ENCODE measurements at places on chromosomes 4 and X.

GRCh38 chr4:91963486-91963885 lies 340.3 kb upstream of the GRID2 start:
- no peak for DNase-seq

GRCh38 chrX:143781103-143781502 lies 60.6 kb upstream of the SPANXN2 start:
- DNase-seq: no peak

- no peak for DNase-seq
Measured at GRCh38 chr4:36024901-36025660, 219.2 kb downstream of the ARAP2 start.

DNA sequence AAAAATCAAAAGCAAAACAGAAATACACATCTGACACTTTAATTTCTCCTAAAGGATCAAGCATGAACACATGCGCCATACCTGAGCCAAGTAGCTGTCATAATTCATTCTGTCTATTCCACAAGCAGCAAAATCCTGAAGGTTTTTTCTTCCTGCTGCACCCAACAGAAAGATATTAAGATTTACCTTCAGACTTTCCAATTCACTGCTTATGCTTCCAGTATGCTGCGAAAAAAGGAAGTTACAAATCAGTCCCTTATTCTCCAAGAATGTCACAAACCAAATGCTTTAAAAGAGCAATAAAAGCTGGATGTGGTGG lies 29.2 kb upstream of the FGFBP2 start:
- DNase-seq: no peak

GRCh38 chr4:124199755-124200154 lies 512.8 kb downstream of the ANKRD50 start:
- DNase-seq: no peak

DNA sequence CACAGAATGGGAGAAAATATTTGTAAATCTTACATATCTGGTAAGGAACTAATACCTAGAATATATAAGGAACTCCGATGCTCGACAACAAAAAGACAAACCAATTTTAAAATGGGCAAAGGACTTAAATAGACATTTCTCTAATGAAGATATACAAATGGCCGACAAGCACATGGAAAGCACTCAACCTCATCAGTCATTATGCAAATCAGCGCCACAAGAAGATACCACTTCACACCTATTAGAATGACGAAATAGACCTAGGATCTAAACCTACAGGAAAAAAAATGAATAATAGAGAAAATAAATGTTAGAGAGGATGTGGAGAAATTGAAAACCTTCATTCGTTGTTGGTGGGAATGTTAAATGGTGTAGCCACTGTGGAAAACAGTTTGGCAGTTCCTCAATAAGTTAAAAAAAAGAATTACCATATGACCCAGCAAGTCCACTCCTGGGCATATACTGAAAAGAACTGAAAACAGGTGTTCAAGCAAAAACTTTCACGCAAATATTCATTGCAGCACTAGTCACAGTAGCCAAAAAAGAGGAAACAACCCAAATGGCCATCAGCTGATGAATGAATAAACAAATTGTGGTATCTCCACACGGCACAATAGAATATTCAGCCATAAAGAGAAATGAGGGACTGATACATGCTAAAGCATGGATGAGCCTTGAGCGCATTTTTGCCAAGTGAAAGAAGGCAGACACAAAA lies 57.3 kb upstream of the WDR19 start:
- no peak for DNase-seq

DNA sequence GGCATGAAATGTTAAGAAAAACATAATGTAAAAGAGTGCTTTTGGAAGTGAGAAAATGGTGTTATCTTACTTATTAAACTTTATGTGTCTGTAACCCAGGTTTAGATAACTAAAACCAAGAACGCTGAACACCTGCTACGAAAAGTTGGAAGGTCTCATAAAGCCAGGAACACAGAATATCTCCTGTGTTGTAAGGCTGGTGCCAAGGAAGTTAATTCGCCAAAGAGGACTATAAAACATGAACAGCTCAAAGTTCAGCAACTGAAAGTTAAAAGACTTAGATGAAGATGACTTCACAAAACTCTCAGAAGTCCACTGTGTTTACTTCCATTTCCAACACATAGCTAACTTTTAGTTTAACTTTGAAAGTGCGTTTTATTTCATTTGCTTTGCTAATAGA lies 54.3 kb downstream of the GPRIN3 start:
- no peak for DNase-seq

DNA sequence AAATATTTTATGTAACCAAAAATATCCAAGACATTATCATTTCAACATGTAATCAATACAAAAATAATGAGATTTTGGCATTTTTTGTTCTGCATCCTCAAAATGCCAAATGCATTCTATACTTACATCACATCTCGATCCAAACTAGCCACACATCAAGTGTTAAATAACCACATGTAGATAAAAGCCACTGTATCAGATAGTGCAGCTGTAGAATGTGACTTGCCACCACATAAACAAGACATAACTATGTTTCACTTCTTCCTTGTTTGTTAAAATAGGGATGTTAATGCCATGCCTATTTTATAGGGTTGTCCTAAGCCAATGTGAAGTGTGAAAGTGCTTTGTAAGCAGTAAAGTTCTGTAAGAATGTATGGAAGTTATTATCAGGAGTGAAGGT lies 20.9 kb downstream of the INTS6L start:
- DNase-seq: no peak

DNA sequence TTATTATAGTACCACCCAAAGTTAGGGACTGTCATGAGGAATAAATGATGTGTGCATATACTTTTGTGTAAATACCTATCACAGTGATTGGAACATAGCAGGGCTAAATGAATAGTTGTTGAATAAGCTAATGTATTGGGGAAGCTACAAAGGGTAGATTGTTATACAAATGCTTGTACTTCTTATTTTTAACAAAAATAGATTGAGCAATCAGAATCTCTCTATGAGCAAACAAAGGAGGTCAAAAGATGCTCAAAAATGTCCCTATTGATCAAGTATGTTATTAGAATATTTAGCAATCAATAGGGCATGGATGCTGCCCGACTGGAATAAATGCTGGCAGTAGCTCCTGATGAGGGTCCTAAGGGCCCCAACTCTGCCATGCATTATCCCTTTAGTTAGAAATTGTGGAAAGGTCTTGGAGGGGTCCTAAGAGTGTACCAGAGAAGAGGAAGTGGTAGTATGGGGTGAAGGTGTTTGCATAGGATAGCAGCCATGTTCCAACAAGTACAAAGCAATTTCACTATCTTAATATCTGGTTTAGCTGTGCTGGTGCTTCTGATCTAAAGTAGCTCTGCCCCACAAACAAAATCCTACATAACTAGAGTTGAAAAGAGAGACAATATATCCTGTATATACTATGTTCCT lies 33.1 kb upstream of the TAPT1 start:
- DNase-seq: no peak

GRCh38 chrX:25001808-25002660 lies 13.7 kb downstream of the ARX start:
- no peak for DNase-seq

DNA sequence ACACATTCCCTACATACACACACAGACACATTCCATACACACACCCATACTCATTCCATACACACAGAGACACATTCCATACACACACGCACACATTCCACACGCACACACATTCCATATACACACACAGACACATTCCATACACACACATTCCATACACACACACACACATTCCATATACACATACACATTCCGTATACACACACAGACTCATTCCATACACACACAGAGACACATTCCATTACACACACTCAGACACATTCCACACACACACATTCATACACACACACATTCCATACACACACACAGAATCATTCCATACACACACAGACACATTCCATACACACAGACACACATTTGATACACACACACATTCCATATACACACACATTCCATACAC lies 15.2 kb downstream of the LINC00632 start:
- DNase-seq: no peak

- DNase-seq: no peak
Measured at GRCh38 chr4:187799735-187800134, 195.8 kb upstream of the ZFP42 start.

DNA sequence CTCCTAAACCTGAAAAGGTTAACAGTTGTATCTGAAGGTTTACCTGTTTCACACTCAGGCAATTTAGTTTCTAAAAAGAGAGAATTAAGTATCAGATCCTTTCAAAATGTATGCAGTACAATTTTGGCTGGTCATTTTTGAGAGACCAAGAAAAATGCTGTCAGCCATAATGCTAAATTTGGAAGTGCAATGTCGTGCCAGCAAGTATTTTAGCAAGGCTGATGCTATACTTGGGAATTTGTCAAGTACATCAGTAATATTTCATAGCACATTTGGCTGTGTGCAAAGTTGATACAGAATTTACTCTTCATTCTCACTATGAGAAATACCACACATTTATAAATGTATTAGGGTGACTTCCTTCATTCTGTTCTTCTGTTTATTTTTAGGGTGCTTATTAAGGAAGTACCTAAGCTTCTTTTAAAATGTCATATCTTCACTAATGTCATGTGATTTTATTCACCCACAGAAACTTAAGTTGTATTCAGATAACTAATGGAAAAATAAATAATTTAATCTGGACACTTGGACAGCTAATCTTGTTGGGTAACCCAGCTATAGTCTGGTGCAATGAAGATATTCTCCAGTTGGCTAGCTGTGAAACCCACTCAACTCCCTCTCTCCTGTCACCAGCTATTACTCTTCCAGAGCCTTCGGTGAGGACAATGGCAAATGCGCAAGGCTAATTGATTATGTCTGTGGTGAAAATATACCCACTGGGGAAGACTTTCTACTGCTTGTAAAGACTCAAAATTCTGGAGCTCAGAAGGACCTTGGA lies 84.2 kb upstream of the TLL1 start:
- DNase-seq: no peak

DNA sequence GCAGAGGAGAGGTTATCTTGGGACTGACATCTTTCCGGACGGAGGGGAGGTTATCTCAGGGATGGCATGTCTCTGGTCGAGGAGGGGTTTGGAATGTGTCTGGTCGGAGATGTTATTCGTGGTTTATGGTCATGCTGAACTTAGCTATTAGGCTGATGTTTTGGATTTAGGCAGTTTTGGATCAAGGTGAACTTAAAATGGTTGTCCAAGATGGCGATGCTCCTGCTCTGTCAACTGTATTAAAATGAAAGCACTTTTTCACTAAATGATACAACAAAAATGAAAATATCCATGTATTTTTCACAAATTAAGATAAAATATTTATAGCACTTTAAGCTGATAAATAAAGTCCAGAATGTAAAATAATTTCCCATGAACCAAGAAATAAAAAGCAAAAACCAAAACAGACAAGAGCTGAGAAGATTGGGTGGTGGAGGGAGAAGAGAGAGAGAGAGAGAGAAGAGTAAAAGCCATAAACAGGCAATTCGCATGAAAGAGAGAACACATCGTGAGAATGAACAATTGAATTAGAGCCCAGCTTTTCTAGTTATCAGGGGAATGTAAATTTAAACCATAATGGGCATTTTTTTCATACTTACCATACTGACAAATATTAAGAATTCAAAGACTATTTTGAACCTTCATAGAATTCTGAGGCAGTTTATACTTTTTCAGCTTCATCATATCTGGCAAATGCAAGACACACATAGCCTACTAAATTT lies 2236.0 kb upstream of the AGA start:
- no peak for DNase-seq

DNA sequence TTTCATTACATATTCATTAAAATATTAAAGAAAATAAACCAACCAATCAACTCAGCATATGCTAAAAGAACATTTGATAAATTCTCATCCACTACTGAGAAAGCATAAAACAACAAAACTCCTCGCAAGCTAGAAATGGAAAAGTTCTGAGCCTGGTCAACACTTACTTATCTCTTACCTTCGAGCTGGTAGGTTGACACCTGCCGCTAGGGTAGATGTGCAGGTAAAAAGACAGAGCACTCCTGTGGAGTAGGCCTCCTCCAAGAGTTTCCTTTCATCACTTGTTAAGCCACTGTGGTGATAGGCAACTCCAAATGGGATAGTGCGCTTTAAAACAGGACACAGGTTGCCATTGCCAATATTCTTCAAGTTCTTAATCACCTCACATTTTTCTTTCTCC lies 18.9 kb downstream of the HELQ start:
- no peak for DNase-seq

DNA sequence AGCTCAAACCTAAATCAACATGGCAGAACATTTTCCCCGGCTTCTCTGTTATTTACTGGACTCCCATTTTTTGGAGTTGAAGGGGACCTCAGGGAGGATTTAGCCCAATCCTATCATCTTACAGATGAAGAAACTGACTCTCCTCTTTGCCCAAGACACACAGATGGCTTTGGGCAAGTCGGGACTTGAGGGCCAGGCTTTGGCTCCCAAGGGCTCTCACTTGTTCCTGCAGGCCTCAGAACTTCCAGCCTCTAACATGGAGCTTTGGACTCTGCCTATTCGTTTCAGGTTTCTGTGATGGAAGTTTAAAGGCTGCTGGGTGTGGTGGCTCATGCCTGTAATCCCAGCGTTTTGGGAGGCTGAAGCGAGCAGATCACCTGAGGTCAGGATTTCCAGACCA lies 59.5 kb downstream of the RHOH start:
- no peak for DNase-seq

DNA sequence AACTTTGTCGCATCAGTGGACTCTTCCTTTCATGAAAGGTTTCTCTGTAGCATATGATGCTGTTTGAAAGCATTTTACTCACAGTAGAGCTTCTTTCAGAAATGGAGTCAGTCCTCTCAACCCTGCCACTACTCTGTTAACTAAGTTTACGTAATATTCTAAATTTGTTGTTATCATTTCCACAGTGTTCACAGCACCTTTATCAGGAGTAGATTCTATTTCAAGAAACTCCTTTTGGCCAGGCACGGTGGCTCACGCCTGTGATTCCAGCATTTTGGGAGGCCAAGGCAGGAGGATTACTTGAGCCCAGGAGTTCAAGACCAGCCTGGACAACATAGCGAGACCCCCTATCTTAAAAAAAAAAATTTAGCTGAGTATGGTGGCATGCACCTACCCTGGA lies 90.0 kb downstream of the KDM6A start:
- no peak for DNase-seq

DNA sequence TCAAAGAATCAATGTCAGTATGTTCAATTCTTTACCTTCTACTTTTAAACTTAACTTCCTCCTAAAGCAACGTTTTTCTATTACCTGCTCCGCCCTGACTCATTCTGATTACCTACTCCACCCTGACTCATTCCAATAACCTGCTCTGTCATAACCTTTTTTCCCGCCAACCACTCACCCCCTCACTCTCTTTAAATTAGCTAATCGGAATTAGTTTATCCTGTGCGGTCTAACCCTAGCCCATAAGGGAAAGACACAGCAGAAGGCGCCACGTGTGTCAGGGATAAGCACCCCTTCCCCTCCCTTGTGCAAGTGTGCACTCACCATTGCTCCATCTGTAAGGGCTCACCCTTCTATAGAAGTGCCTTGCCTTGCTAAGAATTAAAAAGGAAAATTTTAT lies 64.4 kb downstream of the EIF4E start:
- DNase-seq: no peak
